ENCODE measurements at places on chromosomes 1 and 21.

GRCh38 chr1:116538544-116538943 lies 32.3 kb downstream of the CD58 start:
- peak; percentile 54 for DNase-seq

- no peak for DNase-seq
These were observed 9.5 kb upstream of the CSF1 start for GRCh38 chr1:109901141-109901523.

- peak; percentile 11 for DNase-seq
These were observed 26.4 kb upstream of the CLIC6 start for GRCh38 chr21:34642211-34643075.

DNA sequence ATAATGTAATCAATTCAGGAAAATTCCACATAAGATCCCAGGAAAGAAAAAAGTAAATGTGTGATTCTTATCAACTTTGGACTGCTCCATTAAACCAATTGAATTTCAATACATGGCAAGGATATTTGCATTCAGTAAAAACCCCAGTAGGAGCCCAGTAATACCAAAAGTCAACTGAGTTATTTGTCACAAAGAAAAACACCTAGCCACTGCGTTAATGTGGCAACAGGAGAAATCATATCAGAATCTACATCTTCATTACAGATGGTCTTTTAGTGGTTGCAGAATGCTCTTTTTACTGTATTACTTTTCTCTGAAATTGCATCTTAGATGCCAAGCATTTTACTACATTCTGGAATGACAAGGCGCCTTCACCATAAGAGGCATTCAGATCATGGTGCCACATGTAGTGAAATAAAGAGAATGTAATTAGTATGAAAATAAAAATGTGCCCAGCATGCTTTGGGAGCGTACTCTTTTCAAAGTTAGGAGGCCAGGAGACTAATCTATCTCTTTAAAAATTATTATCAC lies 180.7 kb downstream of the PATJ start:
- no peak for DNase-seq

DNA sequence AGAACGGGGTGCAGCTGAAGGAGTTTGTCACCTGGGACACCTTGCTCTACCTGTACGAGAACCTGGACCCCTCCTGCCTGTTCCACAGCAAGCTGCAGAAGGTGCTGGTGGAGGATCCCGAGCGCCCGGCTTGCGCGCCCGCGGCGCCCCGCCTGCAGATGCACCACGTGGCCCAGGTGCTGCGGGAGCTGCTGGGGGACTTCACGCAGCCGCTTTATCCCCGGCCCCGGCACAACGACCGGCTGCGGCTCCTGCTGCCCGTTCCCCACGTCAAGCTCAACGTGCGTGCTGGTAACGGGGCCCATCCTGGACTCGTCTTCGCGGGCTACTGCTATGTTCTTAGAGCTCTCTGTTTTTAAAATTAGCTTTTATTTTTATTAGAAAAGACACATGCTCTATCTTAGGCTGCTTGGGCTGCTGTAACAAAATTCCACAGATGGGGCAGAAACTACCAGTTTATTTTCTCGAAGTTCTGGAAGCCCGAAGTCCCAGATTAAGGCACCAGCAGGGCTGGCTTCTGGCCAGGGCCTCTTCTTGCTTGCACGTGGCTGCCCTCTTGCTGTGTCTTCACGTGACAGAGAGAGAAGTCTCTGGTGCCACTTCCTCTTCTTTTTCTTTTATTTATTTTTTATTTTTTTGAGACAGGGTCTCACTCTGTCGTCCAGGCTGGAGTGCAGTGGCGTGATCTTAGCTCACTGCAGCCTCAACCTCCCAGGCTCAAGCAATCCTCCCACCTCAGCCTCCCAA lies 38.1 kb downstream of the TRPM2 start:
- no peak for DNase-seq

- peak; percentile 8 for DNase-seq
These were observed at the start of gene KCNK2 for GRCh38 chr1:215082532-215083382. KCNK2 (plus strand) TSS chr1:215082737; CDS start chr1:215083386, 649 bp downstream.

GRCh38 chr21:44955798-44956175 lies 16.0 kb downstream of the SLX9 start:
- DNase-seq: no peak

GRCh38 chr1:221774054-221774842 lies 32.4 kb upstream of the DUSP10 start:
- no peak for DNase-seq

- peak; percentile 2 for DNase-seq
These were observed 169.9 kb downstream of the LRRC7 start for GRCh38 chr1:69737527-69738185.

DNA sequence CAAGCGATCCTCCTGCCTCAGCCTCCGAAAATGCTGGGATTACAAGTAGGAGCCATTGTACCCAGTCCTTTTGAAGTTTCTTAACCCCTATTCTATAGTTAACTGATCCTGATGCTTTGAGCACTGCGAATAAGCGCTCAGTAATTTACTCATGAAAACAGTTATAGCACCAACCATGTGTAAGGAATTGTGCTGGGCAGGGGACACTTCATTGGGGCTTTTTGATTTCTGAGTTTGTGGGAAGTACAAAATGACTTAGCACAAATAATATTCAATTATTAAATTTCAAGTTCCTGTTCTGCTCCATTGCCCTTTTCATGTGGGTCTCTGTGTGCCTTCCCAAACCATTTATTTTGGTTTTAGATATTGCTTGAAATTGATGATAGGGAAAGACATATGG lies 6.2 kb upstream of the HIPK1 start:
- no peak for DNase-seq

DNA sequence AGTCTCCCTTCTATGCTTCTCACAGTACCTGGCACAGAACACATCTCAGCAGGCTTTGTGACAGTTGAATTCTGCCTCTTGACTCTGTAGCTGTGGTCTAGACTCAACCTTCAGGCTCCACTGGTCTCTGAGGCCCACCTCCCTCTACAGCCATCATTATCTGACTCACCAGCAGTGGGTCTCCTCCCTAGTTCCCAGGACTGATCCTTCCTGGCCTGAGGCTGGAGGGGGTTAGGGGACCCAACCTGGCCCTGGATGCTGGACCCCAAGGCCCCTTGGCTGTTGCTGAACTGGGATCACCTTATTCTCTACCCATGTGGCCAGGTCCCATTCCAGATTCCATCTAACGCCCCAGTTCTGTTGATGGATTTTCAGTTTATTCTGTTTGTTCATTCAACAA lies 43.1 kb upstream of the FOXO6 start:
- no peak for DNase-seq

- no peak for DNase-seq
These were observed 7.1 kb upstream of the MROH9 start for GRCh38 chr1:170927955-170928840.

GRCh38 chr1:24562625-24563024 lies 6.7 kb downstream of the NCMAP start:
- DNase-seq: no peak

DNA sequence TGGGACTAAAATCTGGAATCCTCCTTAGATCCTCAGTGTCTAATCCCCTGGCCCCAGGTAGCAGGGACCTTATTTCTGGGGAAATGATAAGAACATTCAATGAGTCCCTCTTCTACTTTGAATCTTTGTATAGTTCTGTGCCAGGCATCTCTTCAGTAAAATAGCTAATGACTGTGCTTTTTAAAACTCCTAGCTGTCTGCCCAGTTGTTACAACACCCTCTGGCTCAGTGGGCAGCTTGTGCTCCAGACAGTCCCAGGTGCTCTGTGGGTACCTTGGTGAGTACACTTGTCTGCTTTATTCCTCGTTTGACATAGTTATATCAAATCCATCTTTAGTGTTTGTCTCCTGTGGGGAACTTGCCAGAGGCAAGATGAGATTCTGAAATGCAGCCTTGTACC lies 18.0 kb downstream of the TGFB2 start:
- no peak for DNase-seq

DNA sequence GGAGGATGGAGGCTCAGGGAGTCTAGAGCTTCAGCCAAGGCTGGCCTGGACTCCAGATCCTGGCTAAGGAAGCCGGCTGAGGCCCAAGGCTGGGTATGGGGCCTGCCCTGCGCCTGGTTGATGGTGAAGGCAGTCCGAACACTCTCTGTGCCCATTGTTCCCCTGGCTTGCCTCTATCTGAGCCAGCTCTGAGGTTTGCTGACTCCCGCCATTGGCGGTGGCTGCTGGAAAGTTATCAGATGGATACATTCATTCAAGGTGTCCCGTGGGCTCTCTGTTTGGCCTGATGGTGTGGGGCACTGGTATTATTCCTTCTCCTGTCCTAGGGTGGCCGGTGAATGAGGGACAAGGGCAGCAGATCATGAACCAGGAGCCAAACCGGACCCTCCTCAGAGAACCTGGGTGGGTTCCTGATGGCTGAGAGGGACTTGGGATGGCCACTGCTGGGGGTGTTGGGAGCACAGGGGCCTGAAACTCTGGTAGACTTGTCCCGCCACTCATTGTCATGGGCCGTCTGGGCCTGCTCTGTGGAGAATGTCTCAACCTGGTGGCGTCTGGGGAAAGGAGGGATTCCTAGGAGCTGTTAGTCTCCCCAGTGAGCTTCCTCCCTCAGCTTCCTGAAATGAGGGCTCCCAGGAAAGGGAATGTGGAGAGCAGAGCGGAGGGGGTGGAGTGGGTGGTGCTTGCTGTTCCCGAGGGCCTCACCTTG lies 22.2 kb downstream of the SLC26A9 start:
- no peak for DNase-seq

DNA sequence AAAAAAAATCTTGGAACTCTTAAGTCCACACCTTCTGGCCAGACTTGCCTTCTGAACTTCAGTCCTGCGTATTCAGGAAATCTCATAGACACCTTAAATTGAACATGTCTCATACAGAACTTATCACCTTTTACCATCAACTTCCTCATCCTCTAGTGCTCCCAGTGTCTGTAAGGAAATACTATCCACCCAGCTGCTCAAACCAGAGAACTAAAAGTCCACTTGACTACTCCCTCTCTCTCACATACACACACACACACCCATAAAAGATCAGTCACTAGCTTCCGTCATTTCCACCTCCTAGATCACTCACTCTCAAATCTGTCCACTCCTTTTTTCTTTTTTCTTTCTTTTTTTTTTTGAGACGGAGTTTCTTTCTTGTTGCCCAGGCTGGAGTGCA lies 10.9 kb upstream of the CAP1 start:
- DNase-seq: no peak

DNA sequence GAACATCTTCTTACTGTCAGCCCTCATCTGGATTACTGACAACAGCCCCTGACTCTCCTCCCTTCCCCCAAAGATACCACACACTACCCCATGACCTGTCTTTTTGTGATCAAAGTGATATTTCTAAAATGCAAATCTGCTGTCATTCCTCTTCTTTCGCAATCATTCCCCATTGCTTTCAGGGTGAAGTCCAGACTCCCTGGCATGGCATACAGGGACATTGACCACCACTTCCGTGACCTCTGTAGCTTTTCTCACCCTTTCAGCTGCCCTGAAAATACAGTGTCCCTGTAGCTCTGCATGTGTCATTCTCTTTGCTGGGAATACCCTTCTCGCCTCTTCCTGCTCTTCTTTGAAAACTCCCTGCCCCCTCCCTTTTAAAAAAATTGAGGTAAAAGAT lies 4.1 kb downstream of the SERINC2 start:
- DNase-seq: no peak

GRCh38 chr1:235468970-235469369 lies 35.3 kb downstream of the B3GALNT2 start:
- DNase-seq: no peak

- peak; percentile 48 for DNase-seq
These were observed 595 bp downstream of the IL10RB start for GRCh38 chr21:33266789-33267135.

- no peak for DNase-seq
These were observed 19.8 kb upstream of the UAP1 start for GRCh38 chr1:162541619-162542141.

DNA sequence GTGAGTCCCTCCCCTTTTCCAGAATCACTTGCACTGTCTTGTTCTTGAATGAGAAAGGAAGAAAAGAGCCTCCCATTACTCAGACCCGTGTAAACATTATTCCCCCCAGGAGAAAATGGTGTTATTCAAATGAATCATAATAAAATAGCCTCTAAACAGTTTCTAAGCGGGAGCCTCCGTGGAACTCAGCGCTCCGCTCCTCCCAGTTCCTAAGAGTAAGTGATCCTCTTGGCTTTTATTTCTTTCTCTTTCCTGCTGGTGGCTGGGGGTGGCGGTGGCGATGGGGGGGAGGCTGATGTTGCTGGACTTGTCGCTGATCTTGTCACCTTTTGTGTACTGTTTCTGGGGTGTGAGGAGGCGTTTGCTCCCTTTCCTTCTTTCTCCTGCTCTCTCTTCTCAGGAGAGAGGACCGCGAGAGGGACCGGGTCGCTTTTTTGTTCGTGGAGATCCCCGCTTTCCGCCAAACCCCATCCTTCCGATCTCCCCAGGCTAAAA lies 781 bp downstream of the PROX1 start:
- no peak for DNase-seq

GRCh38 chr1:77762072-77762476 lies 2.4 kb upstream of the USP33 start:
- DNase-seq: no peak

DNA sequence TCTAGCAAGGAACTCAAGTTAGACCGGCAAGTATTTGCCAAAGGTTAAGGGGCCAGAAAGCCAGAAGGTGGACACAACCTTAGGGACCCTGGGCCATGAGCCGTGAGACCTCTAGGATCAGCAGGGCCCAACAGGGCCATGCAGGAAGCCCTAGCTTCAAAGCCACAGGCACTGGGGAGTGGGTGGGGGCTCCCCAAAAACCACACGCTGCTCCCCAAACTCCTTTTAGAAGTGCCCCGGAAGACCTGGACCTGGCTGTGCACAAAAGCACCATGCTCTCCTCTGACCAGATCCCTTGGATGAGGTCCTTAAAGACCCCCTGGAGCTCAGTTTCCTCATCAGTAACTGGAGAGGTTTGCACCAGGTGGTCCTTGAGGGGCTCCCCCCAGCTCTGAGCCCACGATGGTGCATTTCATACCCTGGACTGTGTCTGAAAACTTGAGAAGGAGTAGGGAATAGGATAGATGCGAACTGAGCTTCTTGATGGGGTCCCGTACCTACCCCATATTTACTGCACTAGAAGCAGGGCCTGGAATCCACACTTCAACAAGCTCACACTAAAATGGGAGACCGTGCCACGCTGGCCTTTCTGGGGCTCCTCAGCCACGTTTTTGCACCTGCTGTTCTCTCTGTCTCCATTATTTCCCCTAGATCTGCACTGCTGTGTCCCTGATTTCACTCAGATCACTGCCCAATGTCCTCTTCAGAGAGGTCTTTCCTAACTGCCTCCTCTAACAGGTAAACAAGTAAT lies 40.6 kb upstream of the LBR start:
- DNase-seq: peak; percentile 47

DNA sequence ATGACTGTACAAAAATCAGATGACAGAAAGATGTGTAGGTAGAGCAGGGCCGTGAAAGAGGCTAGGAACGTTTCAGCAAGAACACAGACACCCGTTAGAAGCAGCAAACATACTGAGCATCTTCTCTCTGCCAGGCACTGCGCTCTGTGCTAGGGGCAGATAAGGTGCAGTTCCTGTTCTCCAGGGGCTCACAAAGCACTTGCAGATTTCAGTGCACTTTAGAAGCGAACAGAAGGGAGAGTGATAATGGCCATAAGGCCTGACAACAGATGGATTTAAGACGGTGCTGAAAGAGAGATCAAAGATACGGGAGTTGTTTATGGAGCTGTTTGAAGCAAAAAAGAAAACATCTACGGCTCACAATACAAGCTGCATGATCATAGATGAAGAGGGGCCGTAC lies 200.3 kb upstream of the FOXD3 start:
- no peak for DNase-seq

GRCh38 chr1:92299477-92300150 lies 755 bp downstream of the RPAP2 start:
- DNase-seq: no peak

- DNase-seq: no peak
These were observed 417.7 kb upstream of the USP24 start for GRCh38 chr1:55632906-55633305.

All from activated CD4-positive, alpha-beta T cell treated with anti-CD3 and anti-CD28 coated beads for 48 hours (primary cell).